ENCODE measurements at places on chromosomes 4 and X.

DNA sequence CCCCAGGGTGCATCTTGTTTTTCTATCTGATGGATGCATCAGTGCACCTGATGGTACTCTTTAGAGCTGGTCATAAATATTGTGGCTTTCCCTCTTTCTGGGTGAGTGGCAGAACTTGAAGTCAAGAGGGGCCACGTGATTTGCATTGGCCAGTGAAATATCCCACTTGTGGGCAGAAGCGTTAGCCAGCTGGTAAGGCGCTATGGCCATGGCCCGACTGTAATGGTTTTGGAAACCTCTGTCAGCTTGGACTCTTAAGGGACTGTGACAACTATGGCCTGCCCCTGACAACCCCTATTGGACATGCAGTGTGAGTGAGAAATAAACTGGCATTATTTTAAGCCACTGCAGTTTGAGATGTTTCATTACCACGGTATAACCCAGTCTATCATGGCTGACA, 72.8 kb downstream of the SEL1L3 start:
- DNase-seq, result no peak

- DNase-seq, result no peak
These were observed 47.6 kb upstream of the SPRY1 start for GRCh38 chr4:123348946-123349345.

- no peak for DNase-seq
These were observed 52.8 kb downstream of the ANAPC10 start for GRCh38 chr4:145045180-145045579.

GRCh38 chrX:136209016-136209738, 42.0 kb downstream of the MAP7D3 start:
- DNase-seq, result no peak

DNA sequence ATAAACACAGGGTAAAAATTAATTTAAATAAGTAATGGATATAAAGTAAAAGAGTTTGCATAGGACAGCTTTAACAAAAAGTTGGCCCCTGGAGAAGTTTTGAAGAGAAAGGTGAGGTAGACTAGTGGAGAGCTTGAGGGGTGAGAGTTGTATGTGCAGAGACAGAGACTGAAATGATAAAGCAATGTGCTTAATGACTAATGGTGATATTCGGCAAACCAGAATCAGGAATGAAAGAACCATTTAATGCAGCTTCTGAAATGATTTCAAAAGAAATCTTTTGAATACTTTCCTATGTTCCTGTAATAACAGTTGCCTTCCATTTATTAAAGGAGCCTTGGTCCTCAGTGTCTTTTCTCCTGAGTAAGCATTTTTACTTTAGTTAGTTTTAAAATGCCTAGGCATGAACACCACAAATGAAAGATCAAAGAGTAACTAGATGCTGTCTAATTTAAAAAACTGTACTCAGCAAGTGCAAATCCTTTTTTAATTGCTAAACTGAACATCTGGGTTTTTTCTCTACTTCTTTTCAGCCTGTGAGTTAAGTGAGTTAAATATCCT, 28.5 kb downstream of the CAMK2D start:
- no peak for DNase-seq

GRCh38 chrX:124726881-124727280, 380.5 kb downstream of the SH2D1A start:
- no peak for DNase-seq

DNA sequence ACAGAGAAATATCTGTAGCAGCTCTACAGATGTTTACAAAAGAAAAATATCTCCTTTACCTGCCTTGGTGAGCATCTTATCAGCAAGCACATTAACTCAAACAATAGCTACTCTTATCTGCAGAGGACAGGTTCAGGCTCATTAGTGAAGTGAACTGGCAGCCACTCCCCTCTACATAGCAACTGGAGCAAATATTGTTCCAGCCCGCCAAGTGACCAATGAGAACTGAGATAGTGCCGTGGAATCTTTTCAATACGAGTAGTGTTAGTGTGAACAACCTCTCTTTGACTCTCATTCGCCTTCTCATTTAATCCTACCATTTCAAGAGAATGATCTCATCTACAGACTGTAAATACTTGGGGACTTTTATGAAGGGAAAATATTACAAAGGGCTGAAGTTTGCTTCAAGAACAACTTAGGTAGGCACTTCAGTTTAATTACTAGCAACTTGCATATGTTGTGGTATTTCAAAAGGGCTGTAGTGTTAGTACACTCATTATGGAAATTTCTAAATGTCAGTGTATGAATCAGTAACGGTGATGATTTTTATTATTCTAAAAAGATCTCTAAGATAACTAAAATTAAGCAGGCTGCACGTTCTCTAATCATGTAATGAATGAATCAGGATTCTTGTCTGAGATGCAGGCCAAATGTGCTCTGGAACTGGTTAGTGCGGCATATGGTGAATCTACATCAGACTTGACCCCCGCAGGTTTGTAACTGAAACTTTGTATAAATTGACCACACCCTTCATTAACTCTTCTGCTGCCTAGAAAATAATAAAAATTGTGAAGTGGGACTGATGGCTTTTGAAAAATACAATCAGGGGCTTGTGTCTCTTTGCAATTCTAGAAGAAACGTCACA, 72.4 kb downstream of the PALLD start:
- DNase-seq, result no peak

DNA sequence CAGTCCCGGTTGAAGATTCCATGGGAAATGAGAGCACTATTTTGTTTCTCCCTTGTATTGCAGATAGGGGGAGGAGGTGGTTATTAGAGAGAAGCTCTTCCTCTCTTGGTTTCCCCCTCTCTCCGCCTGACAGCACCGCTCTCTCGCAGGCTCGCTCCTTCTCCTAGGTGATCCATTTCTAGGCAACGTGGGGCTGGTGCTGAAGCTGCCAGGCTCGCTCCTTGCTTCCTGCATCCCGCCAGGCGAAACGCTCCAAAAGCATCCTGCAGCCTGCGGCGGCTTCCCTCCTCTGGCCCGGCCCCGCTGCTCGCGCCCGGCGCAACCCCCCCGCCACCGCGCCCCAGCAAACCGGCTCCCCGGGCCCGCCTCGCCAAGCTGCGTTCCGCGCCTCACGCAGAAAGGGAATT, at the start of gene GRID2:
GRID2 (plus strand) TSS at position 346 of the 407 bp plus-strand sequence.
- DNase-seq, result peak; percentile 82

- DNase-seq, result no peak
These were observed 90.1 kb downstream of the IRF2 start for GRCh38 chr4:184384056-184384809.

DNA sequence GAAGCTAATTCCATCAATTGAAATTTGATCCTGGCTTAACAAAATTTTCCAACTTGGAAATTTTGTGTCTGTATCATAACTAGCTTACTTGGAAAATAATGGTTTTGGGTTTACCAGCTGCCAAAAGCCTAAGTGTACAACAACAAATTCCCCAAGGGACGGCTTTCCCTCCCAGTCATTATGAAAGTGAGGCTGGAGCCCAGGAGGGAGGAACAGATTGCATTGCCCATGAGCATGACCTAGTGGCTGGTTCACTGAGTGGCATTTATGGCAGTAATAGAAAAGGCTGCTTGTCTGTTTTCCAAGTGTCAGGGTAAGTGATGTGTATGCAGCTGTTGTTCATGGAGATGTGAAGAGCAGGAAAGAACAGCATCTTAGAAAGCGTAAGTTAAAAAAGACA, 70.8 kb upstream of the HHIP start:
- peak; percentile 26 for DNase-seq

- no peak for DNase-seq
These were observed 42.0 kb upstream of the PRKG2 start for GRCh38 chr4:81257021-81257420.

GRCh38 chr4:121796283-121796682, 4.8 kb upstream of the EXOSC9 start:
- DNase-seq, result no peak

- no peak for DNase-seq
These were observed 461.0 kb upstream of the GALNT7 start for GRCh38 chr4:172707622-172708021.

- DNase-seq, result no peak
These were observed 374.3 kb downstream of the PCDH7 start for GRCh38 chr4:31094474-31094873.

GRCh38 chr4:80507507-80507906, 172.0 kb downstream of the CFAP299 start:
- DNase-seq, result no peak

- peak; percentile 89 for DNase-seq
These were observed 181.1 kb downstream of the LARP7 start for GRCh38 chr4:112817933-112818593.

- DNase-seq, result no peak
These were observed at the start of gene FAM149A for GRCh38 chr4:186104114-186104889. Gene FAM149A (plus strand): TSS chr4:186104704.

DNA sequence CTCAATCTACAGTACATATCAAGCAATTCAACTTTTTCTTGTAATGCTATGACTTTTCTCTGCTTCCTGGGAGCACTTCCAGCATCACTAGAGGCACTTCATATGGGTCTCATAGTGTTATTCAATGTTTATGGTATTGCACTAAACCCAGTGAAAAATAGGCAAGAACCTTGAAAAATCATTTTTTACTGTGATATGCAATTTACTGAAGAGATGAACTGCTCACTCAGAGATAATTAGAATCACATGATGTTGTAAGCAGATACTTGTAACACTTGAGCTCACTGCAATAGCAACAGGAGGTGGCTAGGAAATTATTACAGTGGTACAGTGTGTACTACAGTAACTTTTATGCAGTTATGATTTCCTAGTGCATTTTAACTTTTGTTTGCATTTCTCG, 93.3 kb downstream of the RASGEF1B start:
- no peak for DNase-seq

- DNase-seq, result no peak
These were observed 890.6 kb downstream of the STPG2 start for GRCh38 chr4:97252615-97253154.

DNA sequence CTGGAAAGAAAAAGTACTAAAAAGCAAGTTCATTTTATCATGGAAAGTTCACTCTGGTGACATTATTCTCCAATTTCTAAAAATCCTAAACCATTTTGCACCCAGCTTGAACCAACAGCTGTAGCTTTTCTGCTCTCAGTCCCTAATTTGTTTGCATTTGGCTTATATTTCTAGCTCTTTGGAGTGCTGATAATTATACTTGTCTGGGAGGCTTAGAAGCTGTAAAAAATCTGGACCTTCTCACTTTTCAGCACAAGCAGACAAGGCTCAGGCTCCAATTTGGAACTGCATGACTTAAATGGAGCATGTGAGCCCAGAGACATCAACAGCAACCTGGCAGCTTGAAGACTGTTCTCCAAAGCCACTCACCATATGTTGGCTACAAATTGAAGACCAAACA, 170.9 kb upstream of the PCDH18 start:
- DNase-seq, result no peak

- no peak for DNase-seq
These were observed 103.8 kb upstream of the LEF1 start for GRCh38 chr4:108272561-108272960.

GRCh38 chr4:2363056-2363721, 55.3 kb downstream of the ZFYVE28 start:
- no peak for DNase-seq

DNA sequence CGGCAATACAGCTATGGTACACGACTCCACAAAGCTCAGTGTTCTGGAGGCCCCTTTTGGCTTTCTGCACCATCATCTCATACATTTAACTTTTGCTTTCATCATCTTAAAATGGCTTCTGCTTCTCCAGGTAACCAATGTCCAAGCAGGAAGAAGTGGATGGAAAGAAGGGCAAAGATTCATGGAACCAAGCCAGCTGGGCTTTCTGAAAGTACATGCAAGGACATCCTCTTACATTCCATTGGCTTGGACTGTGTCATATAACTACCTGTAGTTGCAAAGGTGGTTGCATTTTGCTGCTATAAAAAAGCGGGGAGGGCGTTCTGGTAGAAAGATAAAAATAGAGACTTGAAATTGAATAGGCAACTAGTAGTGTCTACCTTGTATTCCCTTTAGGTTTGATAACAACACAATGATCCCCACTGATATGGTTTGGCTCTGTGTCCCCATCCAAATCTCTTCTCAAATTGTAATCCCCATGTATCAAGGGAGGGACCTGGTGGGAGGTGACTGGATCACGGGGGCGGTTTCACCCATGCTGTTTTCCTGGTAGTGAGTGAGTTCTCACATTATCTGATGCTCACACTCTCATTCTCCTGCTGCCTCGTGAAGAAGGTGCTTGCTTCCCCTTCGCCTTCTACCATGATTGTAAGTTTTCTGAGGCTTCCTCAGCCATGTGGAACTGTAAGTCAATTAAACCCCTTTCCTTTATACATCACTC, 6.7 kb upstream of the FHIP1A start:
- no peak for DNase-seq

GRCh38 chr4:154466336-154466735, 25.3 kb downstream of the DCHS2 start:
- DNase-seq, result no peak

DNA sequence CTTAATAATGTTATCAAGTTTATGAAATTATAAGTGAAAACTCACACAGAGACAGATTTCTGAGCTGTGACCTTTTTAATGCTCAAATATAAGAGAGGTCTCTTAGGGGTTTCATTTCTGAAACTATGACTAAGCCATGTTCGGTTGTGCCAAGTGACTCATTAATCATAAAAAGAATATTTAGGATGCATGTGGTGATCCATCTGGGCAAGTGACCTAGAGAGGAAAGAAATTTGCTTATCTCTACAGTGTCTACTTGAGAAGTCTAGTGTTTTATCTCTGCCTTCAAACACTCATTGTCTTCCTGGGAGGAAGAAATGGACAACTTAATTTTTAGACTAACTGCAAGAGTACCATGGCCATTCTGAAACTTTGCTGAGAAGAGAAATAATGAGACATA, 545.3 kb upstream of the GRID2 start:
- DNase-seq, result no peak

- DNase-seq, result no peak
These were observed 69.4 kb upstream of the CLNK start for GRCh38 chr4:10753856-10754402.

- DNase-seq, result no peak
These were observed 38.5 kb upstream of the UGT2B7 start for GRCh38 chr4:69057620-69058409.

DNA sequence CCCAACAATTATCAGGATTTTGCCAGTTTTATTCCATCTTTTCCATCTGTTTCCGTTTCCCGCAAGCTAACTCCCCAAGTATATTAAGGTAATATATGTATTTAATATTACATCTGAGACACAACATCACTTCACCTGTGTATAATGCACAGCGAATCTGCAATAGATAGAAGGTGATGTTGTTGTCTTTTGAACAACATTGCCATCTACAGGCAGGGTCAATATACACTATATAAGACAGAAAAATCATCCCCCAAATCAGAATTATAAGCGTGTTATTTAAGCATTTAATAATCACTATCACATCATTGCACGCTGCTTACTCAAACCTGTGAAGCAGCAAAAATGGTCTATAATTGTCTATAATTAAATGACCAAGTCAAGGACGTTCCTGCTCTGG, 1115.5 kb downstream of the NLGN4X start:
- peak; percentile 2 for DNase-seq

GRCh38 chr4:151668689-151669402, 92.0 kb downstream of the GATB start:
- peak; percentile 47 for DNase-seq

GRCh38 chr4:121597346-121597934, 99.3 kb downstream of the ANXA5 start:
- DNase-seq, result no peak

GRCh38 chr4:12889054-12889453, 595.1 kb downstream of the RAB28 start:
- DNase-seq, result no peak
